ENCODE measurements at places on chromosomes 6 and 20.

- DNase-seq: no peak
Observed at GRCh38 chr20:41621971-41622370, 3.8 kb upstream of the CHD6 start.

- no peak for DNase-seq
Observed at GRCh38 chr6:38131527-38131965, 312.0 kb downstream of the ZFAND3 start.

DNA sequence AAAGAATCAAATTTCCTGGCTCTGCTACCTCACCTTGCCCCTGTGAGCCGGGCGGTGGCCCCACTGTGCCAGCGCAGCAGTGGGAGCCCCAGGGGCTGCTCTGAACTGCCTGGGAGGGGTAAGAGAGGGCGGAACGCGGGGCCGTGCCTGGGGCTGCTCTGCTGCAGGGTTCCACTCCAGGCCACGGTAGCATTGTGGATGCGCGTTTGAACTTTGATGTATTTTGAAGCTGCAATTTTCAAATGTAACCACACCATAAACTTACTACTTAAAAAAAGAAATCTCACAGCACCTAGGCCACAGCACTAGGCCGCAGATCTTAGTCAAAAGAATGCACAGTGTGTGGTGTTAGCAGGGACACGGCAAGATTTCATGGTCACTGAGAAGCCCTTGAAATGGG, 57.5 kb downstream of the PRDM1 start:
- no peak for DNase-seq

DNA sequence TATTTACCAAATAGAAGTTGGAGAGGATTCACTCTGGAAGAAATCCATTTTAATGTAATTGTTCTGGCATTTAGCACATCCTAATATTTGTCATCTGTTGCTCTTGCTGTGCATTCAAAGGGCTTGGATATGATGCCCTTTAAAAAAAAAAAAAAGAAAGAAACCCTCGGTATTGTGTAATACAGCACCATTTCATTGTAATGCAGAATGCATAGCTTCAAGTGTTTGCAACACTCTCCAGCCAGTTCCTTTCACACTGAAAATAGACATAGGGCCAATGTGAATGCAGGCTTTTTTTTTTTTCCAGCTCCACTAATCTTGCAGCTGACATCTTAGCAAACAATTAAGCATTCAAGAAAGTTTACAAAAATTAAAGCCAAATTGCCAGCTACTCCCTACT, 197.4 kb upstream of the POU3F2 start:
- no peak for DNase-seq

- peak; percentile 27 for DNase-seq
Observed at GRCh38 chr6:82144007-82144851, 103.3 kb downstream of the IBTK start.

DNA sequence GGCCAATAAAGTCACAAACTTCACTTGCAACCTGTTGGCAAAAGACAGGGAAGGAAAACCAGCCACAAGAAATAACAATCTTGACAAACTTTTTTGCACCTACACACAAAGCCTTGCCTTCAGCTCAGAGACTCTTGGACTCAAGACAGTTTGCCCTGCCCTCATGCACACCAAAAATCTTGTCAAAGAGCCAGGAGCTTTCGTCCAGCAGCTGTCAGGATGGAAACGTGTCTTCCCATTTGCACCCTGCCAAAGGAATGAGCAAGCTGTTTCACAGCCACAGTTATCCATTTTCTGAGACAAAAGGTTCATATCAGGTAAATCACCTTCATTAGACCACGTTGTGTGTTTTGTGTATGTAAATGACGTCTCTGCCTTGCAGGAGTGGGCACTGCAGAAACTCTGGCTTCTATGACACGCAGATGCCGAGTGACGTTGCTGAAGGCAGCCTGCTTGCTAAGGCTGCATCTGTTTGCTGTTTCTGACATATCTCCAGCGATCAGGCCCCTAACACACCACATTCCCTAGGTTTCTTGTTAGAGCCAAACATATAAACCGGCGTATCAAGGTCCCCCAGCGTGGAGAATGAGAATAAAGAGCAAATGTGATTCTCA, 193.4 kb downstream of the SYNDIG1 start:
- no peak for DNase-seq

GRCh38 chr20:3276680-3277015, 37.7 kb upstream of the SLC4A11 start:
- no peak for DNase-seq

DNA sequence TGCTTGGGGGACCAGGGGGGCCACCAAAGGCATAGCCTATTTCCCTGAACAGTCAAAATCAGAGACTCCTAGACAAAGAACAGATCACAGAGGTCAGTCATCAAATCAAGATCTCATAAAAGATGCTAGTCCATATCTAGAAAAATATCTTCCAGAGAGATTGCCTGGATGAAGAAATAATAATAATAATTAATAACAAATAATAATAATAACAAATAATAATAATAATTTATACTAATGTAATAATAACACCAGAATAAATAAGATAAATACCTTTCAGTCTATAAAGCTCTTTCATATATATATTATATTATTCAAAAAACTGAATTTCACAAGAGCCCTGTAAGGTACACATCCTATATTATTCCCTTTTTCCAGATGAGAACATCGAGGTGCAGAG, 129.6 kb downstream of the PAX1 start:
- DNase-seq: no peak

DNA sequence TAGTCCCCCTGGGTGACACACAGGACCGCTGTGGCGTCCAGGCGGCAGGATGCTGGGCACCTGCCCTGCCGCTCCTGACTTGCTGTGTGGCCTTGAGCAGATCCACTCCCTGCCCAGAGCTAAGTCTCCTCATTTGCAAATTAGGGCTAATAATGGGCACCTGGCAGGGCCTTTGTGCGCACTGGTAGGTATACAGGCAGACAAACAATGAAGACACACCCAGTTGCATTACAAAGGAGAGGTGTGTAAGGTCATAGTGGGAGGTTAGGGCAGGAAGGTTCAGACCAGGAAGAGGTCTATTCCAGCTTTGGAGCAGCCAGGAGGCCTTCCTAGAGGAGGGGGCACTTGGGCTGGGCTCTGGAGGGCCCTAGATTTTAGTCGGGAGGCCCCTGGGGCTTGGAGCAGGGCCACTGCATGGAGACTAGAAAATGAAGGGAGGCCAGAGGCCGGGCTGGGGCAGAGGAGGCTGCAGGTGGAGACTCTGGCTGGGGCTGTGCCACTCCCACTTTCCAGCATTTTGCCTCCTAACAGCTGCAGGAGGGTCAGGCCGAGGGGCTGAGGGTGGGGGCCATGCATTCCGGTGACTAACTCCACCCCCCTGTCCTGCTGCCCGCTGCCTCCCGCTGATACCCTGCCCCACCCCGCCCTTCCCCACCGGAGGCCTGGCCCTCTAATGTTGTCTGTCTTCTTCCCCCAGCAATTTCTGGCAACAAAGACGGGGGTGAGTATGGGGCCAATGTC, 28.5 kb downstream of the MYH7B start:
- no peak for DNase-seq

DNA sequence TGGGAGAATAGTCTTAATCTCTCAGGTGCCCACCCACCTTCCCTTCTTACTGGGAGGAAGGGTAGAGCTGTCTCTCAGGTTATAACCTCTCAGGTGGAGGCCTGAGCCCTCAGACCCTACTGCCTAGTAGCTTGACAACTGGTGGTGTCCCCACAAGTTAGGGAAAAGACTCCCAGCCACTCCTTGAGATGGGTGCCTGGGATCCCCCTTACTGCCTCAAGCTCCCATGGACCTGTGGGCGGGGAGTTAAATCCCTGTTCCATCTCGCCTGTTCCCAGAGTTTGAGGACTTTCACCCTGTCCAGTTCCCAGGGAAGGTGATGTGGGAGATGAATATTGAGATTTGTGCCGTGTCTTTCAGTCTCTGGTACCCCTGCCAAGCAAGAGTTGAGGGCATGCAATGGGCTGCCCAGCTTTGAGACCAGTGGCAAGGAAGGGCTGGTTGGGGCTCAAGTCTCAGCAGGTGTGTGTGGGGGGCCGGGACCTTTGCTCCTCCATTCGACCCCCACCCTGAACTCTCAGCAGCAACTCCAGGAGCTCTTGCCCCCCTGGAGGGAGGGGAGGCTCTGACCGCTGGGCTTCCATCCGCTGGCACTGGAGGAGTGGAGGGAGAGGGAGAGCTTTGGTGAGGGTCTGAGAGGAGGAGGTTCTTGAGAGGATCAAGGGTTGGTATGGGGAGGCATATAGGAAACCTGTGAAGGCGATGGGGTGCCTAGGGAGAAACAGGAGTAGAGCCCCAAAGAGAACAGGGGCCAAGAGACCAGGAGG, 1.1 kb upstream of the PBX2 start:
- no peak for DNase-seq

- peak; percentile 51 for DNase-seq
Observed at GRCh38 chr6:5453546-5453945, 192.2 kb downstream of the FARS2 start.

DNA sequence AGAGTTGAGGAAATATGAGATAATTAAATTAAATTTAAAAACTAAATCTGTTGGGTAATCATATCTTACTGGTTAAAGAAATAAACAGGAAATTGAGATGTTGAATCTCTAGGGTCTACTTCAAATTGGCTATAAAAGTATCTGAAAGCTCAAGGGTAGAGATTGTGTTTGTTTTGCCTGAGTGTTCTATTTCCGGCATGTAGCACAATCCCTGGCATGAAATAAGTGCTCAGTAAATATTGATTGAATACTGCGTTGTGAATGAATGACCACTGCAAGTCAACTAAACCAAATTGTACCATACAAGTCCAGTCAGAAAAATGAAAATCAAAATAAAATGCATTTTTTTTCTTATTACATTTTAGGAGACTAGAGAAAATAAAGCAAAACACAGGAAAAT, 709.8 kb downstream of the EPM2A start:
- DNase-seq: no peak

DNA sequence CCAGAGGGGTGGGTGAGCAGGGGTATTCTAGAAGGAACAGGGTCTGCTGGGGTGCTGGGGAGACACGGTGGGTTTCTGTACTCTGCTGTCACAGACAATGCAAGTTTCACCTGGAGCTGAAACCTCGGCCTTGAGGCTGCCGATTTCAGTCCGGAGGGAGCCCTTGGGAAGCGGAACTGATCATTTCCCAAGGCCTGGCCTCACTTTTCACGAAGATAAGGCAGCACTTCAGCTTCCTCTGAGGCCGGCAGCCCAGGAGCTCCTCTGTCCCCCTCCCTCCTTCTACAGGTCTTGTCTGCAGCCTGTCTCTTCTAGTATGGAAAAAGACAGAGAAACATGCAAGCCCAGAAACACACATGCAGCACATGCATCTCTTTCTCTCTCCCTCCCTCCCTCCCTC, 242.1 kb downstream of the CDC5L start:
- DNase-seq: no peak

GRCh38 chr20:45365444-45365970, 2.6 kb downstream of the SYS1 start:
- DNase-seq: no peak

- DNase-seq: no peak
Observed at GRCh38 chr6:41561931-41562911, 16.0 kb downstream of the FOXP4 start.

DNA sequence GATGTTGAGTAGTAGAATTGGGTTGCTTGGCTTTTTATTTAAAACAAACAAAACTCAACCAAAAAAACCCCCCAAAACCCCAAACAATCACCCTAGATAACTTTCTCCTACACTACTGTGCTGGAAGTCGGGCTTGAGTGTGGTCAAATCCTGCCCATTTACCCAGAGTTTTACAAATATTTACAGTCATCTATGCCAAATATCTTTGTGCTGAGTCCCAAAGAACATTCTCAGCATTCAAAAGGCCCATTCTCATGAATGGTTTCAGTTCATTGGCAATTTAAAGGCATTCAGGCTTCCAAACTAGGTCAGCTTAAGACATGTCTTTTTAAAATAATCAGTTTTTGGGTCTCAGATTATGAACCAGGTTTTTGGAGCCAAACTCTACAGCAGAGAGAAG, 1.8 kb downstream of the RNF144B start:
- no peak for DNase-seq

GRCh38 chr6:107121266-107121665, 6.0 kb upstream of the BEND3 start:
- DNase-seq: no peak

DNA sequence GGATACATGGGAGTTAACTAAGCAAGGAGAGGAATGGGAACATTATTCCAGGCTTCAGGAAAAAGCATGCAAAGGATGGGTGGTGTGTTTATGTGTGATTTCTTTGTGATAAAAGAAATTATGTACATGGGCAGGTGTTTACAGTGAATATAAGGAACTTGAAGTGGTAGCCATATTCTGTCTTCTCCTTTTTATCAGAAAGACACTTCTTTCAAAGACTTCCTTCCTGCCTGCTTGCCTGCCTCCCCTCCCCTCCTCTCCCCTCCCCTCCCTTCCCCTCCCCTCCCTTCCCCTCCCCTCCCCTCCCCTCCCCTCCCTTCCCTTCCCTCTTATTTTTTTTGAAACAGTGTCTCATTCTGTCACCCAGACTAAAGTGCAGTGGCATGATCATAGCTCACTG, 14.4 kb downstream of the CYB5R4 start:
- no peak for DNase-seq

DNA sequence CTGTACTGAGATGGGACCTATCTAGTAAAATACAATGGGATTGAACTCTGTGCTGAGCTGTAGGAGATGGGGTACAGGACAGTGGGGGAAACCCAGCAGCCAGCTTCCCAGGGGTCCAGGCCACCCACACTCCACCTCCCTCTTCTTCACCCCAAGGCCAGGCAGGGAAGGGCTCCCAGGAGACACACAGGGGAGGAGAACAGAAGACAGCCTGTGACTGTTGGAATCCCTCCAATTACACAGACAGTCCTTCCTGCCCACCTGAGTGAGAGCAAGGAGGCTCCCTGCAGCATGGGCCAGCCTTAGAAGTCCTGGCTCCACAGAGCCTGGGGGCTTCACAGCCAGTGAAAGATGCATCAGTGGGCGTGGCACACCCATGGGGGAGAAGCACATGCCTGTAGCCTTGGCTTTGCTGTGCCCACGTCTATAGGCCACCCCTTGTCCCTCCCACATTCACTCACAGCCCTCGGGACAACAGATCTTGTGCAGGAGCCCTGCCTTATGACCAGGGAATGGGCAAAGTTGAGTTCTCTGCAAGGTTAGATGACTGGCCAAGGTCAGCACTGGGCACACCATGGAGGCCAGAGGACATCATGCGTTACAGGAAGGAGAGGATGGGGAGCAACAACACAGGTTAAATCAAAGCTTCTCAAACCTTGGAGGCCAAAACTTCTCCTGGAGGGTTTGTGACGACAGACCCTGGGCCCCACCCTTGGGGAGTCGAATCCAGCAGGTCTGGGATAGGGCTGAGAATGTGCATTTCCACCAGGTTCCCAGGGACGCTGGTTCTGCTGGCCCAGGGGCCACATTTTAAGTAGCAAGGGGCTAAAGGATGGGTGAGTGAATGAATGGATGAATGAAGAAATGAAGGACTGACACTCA, 12.3 kb upstream of the CST7 start:
- no peak for DNase-seq

GRCh38 chr20:2626853-2627541, 25.4 kb upstream of the NOP56 start:
- DNase-seq: no peak

DNA sequence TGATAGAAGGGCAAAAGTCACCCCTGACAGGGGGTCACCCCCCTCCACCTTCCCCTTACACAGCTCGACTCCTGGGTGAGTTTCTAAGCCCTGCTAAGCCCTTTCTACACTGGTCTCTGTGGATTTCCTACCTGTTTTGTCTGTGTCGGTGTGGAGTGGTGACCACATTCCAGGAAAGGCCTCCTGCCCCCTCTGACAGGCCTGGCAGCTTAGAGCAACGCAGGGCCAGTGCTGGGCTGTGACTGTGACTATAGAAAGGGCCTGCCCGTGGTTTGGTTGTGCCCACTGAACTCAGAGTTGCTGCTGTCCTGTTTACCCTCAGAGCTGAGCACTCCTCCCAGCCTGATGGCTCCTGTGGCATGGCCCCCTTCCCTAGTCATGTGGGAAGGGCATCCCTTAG, 109.0 kb downstream of the ARMC2 start:
- DNase-seq: no peak

- DNase-seq: peak; percentile 54
Observed at GRCh38 chr6:44059359-44060346, 67.6 kb downstream of the MRPL14 start.
